Natural killer cell (primary cell): ENCODE measurements at places on chromosomes 12 and 14.

DNA sequence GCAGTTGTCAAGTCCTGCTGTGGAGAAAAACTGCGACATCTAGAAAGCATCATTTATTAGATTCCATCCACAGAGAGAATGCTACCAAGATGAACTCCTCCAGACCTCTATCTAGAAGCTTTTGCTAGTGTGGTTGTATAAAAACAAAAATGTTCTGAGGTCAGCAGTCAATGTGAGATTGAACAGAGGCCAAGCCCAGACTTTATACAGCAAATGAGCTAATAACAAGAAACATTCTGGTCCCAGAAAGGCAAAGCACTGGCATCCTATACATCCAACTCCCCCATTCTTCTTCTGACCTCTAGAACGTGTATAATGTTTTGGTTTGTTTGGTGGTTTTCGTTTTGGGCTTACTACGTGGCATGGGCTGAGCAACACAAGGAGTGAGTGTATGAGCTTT, 26.7 kb upstream of the RIN3 start:
- DNase-seq, result no peak

- DNase-seq, result no peak
Measured at GRCh38 chr14:59823179-59823578, 47.4 kb downstream of the RTN1 start.

- no peak for DNase-seq
Measured at GRCh38 chr14:31060253-31060875, 34.2 kb upstream of the STRN3 start.

DNA sequence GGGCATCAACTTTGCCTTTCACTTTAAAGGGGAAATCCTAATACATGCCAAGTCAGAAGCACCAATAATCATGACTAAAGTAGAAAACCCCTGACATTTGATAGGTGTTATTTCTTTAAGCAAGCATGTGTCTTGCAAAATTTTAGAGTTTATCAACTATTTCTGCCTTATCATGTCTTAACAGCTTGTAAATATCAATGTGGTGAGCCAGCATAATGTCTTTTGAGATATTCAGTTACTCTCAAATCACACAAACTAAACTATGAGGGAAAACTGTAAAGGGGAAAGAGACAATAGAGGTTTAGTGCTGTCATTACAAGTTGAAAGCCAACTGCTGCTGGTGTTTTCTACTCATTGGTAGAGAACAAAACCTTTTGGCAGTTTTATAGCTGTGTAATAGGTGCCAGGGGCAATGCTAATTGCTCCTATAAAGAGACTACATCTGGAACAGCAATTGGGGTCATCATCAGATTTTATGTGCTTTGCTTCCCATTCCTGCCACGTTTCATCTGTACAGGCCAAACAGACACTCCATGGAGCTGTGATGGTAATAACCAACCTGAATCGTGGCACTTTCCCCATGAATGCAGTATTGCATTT, 1027.4 kb downstream of the FSCB start:
- no peak for DNase-seq

DNA sequence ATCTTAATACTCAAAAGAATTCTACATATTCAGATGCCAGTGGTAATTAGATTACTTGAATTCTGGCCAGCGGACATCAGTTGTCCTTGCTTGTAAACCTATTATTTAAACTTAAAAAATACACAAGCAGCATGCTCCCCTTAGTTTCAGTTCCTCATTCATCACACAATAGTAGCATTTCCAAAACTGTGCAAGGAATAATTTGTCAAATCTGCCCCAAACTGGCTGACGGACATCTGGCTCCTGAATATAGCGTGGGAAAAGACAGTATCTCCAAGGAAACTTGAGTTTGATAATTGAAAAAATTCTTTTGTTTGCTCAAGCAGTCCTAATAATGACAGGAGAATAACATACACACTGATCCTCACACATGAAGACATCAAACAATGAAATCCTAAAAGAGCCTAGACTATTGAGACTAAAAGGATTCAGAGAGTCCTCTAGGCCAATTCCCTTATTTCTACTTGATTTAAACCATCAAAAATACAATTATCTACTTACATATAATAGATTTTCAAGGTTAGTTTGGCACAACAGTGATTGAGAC, 90.4 kb downstream of the KIF21A start:
- no peak for DNase-seq

GRCh38 chr12:128075332-128075731, 191.6 kb upstream of the TMEM132C start:
- DNase-seq, result no peak

GRCh38 chr14:105095236-105095805, 30.1 kb upstream of the GPR132 start:
- DNase-seq, result no peak

- no peak for DNase-seq
Measured at GRCh38 chr12:114562654-114563053, 121.3 kb downstream of the TBX3 start.

GRCh38 chr12:69064734-69065443, 131.9 kb upstream of the CPM start:
- DNase-seq, result no peak

DNA sequence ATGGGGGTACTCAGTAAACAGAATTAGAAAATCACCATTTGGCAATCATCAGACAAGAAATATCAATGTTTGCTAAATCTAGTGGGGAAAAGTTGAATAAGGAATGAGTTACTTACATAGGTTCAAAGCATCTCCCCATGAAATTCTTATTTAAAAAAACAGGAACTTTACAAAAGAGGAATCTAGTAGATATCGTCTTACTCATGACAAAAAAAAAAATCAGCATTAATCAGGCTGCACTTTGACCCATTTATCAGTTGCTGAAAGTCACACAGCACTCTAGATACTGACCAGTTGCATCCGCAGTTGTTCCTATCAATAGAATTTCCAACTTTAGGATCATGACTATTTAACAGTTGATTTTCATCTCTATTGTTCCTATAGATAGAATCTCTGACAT, 5.8 kb upstream of the DICER1 start:
- no peak for DNase-seq

- peak; percentile 80 for DNase-seq
Measured at GRCh38 chr12:108611884-108612415, 14.1 kb upstream of the TMEM119 start.

DNA sequence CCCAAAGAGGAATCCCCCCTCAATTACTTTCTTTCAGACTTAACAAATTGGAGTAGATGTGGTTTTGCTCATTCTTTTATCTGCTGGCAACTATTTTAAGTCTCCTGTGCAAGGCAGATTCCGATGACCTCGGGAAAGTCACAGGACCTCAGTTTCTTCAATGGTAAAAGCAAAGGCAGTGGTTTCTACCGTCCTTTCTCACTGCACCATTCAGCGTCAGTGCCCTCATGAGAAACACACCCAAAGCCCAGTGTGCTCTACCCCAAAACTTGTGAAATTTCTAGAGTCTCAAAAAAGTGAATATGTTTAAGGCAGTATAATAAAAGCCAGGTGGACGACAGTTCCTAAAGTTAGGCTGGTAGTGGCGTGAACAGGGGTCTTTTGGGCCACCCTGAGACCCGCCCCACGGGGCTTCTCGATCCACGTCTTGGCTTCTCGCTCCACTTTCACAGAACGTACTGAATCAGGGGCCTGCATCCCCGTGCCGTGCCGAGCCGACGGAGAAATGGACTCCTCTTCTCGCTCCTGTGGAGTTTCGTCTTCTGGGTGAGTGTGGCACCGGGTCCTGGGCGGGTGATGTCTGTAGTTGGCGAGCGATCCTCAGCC, 1.3 kb upstream of the ARHGAP5 start:
- no peak for DNase-seq

DNA sequence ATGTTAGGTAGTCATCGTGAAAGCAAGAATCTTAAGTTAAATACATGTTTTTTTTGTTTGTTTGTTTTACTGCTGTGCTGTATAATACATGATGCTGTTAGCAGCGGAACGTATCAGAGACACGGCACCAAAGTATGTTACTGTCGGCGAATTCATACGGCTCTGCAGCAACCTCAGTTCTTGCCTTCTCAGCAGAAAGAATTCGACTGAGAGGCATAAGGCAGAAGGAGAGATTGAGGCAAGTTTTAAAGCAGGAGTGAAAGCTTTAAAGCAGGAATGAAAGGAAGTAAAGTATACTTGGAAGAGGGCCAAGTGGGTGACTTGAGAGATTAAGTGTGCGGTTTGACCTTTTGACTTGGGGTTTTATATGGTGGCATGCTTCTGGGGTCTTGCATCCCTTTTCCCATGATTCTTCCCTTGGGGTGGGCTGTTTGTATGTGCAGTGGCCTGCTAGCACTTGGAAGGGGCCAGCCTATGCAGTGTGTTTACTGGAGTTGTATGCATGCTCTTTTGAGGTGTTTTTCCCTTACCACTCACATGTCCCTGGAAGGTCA, 23.7 kb downstream of the LEMD3 start:
- no peak for DNase-seq

DNA sequence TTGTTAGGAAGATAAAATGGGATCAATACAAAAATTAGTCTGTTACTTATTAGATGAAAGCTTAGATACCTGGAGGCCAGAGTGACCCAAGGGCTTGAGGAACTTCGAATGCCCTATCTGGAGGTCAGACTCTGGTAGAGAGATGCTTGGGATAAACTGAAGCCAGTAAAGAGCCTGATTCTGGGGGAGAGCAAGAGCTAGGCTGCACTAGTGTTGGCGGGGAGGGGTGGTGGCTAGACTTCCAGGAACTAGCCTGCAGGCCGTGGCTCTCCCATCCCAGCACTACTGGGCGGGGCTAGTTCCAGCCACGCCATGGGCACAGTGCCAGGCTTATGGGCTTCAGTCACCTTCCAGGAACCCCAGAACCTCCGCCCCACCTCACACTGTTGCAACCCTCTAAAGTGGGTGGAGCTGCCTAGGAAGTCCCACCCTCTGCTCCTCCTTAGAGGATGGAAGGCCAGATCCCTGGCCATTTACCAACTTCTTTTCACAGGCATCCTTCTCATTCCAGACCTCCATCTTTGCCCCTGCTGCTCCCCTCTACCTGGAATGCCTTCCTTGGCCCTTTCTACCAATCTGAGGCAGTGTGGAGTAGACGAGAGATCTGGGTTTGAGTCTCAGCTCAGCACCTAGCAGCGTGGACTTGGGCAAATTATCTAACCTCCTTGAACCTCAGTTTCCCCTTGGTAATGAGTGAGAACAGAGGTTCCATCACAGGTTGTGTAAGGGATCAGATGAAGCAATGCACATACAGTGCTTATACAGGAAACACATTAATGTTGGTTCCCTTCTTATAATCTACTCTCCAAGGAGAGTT, 6.3 kb upstream of the NFE2 start:
- no peak for DNase-seq

- no peak for DNase-seq
Measured at GRCh38 chr12:79844693-79845092, 90.2 kb downstream of the PPP1R12A start.

DNA sequence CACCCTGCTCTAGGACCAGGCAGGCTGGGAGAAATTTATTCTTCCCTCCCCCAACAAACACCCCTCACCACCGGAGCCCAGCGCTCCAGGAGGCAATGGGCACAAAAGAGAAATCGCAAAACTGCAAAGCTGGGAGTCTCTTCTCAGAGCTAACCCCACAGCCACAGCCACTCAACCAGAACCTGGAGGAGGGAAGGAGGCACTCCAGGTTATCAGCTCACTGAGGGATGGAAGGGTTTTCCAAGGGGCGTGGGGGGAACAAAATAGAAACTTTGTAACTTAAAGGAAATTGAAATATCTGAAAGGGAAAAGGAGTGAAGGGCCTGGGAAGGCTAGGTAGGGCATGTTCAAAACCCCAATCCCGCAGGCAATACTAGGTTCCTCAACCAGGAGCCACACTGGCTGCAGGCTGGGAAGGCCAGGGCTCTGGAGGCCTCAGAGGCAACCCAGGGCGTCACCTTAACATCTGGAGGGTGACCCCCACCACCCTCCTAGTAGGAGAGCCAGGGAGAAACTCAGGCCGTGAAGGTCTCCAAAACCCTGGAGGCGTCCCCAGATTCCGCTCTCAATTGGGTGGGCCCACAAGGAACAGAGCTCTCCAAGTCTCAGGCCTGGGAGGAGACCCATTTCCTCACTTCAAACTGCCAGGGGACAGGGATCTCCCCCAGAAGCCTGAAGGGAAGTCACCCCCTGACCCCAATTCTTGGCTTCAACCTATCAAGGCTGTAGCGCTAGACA, 3.2 kb downstream of the KDM2B start:
- DNase-seq, result no peak

GRCh38 chr14:20331053-20331613, 1.9 kb downstream of the CCNB1IP1 start:
- DNase-seq, result no peak

GRCh38 chr14:34465069-34465859, 3.2 kb upstream of the SPTSSA start:
- DNase-seq, result no peak

GRCh38 chr14:103194256-103195045, 71.2 kb downstream of the TNFAIP2 start:
- DNase-seq, result no peak

DNA sequence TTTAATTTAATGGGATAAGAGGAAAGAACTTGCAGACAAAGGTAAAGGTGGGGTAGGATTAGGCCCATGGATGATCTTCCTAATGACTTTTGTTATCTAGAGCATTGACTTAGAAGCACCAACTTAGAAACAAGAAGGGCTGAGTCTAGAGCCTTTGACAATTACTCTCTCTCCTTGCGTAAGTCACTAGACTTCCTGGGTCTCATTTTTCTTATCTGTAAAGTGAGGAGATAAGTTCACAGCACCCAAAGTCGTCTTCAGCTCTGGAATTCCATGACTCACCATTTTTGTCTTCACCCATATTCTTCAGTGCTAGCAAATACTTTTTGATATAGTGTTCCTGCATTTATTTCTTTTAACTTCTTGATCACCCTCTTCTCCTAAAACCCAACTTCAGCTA, 75.7 kb downstream of the SSPN start:
- DNase-seq, result no peak

- DNase-seq, result no peak
Measured at GRCh38 chr12:63805704-63806672, 26.3 kb downstream of the RXYLT1 start.

DNA sequence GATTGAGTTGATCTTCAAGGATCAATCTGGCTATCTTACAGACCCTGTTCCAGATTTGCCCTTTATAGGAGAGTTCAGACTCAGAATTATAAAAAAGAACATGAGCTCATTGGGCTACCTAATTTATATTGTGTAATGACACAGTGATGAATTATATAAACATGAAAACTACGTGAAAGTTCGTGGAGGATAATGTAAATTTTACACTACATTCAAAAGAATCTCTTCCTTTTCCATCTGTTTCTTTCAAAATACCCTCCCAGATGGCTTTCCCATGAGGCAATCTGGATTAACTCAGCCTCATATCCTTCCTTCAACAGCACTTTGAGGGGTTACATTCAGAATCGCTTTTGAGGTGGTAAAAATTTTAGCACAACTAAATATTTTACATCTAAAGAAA, 129.3 kb downstream of the HMGA2 start:
- DNase-seq, result no peak

DNA sequence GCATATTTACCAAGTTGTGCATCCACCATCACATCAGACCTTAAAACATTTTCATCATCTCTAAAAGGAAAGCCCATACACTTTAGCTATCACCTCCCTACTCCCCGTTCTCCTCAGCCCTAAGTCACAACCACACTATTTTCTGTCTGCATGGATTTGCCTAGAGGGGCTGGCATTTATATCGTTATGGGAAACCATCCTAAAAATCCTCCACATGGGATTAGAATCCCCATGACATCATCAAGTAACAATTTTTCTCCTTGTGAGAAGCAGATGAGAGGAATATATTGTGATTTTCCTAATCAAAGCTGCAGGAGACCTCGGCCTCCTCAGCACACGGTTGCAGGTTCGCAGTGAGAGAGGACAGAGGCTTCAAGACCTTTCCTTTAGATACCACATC, 114.1 kb downstream of the SLC15A4 start:
- DNase-seq, result no peak

GRCh38 chr14:29458547-29458946, 469.1 kb downstream of the PRKD1 start:
- DNase-seq, result no peak
